ENCODE measurements at places on chromosomes 11 and 22.

DNA sequence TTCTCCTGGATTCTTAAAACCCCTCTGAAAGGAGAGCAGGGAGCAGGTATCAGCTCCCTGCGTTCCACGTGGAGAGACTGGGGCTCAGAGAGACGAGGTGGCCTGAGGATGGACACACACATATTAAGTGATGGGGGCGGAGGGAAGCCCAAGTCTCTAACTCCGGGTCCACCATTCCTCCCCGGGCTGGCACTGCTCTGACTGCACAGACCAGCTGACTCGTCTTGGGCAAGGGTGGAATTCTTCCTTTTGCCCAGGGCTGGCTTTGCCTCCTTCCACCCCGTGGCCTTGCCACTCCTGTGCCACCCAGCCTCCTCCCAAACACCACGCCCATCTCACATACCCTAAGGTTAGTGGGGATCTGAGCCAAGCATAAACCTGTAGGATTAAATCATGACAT, 65.0 kb downstream of the BUD13 start:
- no peak for DNase-seq

DNA sequence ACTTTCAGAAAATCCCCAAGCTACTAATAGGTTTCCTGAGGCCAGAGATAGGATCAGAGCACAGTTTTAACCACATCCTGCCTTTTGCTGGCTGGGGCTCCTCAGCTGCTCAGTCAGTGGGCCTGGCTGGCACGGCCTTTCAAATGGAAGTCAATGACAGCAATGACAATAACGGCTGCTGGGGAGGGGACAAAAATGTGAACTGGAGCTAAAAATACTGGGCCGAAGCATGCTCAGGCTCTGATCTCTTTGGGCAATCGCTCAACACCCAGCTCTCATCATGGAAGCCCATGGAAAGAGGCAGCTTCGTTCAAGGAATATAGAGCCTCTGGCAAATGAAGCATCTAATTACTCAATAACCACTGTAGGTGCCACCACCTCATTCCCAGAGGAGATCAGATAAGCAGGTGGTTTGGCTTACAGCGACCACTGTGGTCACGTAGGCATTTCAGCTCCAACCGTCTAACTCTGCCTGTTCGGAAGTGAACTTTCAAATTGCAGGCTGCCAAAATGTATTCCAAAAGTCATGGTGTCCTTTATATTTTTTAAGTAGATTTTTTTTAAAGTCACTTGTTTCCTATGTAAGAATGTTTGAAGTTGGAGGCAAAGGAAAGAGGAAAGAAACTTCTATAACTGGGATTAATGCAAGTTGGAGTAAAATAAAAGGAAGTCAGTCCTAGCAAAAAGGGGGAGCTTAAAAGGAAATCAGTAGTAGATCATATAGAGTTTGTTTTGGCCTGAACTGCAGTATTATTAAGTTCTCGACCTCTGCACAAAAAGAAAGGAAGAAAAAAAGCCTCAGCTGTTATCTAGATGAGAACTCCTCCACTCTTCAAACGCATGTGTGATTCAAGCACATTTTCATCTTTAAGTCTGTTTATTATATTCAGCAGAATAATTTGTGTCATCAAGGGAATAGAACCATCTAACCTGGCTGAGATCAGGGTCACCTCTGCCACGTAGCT, 14.1 kb downstream of the WT1 start:
- DNase-seq, result no peak

DNA sequence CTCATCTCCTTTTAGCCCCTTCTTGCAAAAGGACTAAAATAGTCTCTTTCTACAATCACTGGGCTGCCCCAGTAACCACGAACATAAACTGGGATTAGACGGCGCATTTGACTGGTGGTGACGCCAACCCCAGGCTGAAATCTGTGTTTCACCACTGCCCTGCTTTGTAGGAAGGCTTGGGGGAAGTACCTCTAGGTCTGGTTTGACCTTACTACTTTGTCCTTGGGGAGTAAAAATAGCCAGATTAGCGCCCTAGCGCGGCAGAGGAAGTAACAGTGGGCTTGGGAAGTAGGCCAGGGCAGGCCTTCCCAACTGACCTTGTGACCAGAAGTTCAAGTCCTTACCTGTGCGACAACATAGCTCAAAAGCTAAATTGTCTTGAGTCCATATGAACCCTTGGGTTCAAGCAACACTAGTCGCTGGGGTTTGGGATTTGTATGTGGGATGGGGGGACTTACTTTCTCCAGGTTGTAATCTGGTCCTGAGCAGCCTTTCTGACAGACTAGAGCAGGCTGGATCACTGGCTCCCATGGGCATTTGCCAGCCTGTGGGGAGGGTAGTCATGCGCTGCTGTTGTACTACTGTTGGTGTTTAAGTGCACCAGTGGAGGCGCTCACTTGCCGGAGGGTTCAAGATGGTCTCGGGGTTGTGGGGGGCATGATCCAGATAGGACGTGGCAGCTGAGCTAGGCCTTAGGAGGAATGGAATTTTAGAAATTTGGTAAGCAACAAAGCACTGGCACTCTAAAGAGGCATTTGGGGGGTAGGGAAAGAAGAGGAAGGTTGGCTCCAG, 953 bp upstream of the PACS1 start:
- DNase-seq, result no peak

DNA sequence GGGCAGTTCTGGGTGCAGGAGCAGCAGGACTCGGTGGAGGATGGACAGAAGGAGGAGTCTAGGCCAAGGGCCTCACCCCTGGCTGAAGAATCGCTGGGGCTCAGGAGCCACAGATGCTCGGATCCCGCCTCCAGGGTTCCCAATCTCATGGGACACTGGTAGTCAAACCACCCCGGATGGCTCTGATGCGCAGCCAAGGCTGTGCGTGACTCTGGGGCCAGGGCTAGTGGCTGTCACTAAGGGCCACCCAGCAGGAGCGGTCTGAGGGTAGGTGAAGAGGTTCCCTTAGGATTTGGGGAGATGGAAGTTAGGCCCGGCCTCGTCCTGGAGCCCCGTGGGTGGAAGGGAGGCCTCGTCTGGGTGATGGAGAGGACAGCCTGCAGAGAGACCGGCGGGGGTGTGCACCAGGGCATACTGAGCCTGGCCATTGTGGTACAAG, 300.6 kb downstream of the TBC1D22A start:
- DNase-seq, result no peak

DNA sequence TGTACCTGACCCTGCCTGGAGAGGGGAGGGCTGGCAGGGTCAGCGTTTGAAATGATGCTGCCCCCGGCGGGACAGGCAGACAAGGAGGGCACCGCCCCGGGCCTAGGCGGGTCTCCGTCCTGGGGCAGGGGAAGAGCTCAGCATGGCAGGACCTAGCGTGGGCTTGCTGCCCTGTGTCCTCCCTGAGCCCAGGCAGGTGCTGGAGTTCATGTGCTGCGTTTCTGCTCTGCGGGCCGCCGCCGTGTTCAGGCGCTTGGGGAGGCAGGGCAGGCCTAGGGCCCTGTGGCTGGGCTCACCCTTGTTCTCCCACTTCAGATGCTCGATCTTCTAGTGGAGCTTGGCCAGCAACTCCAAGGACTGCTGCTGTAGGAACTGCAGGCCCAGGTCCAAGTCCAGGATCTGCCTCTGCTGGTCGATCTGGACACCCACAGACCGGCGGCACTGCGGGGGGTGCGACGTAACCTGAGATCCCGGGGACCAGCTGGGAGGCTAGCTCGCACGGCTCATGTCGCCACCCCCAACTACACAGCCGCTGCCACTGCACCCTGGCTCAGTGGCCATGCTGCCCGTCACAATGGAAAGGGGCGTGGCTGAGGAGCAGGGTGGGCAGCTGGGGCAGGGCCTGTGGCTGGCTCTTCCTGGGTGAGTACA, 84.4 kb downstream of the MED15 start:
- no peak for DNase-seq

- no peak for DNase-seq
Measured at GRCh38 chr11:125946712-125947418, 1.0 kb downstream of the VSIG10L2 start.

DNA sequence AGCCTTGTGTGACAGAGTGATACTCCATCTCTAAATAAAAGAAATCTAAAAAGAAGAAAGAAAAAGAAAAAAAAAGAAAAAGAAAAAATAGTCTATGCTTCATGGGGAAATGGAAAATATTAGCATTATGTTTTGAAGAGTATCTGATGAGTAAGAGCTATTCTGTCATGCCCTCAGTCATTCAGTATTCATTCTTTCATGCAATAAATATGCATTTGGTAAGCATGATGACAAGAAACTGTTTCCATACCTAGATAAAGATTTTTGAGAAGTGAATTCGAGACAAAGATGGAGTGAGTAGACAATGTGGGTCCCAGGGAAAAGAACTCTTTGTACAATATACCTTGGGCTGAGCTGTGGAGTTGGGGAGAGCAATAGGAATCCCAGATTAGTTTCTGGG, 6.2 kb upstream of the IFTAP start:
- no peak for DNase-seq

- peak; percentile 9 for DNase-seq
Measured at GRCh38 chr11:128235426-128235825, 351.9 kb downstream of the ETS1 start.

DNA sequence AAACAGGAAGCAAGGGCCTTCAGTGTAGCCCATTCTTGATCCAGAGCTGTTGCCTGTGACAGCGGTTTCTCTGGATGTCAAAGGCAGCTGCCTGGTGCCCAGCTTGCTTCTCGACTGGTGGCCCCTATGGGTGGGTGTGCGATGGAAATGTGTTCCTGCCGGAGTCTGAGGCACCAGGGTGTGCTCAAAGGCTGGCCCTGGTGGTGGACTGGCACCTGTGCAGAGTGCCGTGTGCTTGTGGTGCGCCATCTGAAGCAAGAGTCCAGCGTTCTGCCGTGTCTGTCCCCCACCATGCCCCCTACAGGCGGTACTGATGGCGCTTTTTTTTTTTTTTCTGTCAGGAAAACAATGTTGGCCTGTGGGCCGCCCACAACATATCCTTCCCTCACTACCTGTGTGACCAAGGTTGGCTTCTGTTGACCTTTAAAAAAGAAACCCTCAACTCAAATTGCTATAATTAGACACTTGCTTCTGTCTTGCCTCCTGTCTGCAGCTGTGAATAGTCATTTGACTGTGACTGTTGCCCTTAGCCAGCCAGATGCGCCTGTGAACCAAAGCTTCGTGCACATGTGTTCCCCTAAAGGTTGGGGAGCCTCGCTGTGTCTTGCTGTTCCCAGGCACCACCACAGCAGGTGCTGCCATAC, 4.7 kb upstream of the RANBP1 start:
- no peak for DNase-seq

GRCh38 chr11:57940044-57940756, 83.5 kb upstream of the OR9Q1 start:
- DNase-seq, result no peak

- no peak for DNase-seq
Measured at GRCh38 chr11:83864412-83865057, 578.4 kb upstream of the CCDC90B start.

DNA sequence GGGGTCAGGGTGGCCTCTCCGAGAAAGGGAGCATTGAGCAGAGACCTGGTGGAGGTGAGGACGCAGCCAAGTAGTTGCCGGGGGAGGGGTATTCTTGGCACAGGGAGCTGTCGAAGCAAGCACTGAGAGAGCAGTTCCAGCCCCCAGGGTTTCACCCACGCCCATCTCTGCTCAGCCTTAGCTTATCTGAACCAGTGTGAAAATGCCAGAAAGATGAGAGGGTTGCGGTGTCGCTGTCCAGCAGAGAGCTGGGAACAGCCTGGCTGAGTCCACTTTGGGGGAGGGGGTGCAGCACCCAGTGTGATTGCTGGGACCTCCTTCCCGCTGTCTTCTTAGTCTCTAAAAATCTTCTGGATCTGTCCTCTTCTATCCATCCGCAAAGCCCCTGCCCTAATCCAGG, 123.3 kb upstream of the TBCEL start:
- no peak for DNase-seq

- no peak for DNase-seq
Measured at GRCh38 chr11:111526501-111526900, 11.9 kb downstream of the HOATZ start.

GRCh38 chr11:65493367-65494176, 5.3 kb upstream of the MALAT1 start:
- no peak for DNase-seq

DNA sequence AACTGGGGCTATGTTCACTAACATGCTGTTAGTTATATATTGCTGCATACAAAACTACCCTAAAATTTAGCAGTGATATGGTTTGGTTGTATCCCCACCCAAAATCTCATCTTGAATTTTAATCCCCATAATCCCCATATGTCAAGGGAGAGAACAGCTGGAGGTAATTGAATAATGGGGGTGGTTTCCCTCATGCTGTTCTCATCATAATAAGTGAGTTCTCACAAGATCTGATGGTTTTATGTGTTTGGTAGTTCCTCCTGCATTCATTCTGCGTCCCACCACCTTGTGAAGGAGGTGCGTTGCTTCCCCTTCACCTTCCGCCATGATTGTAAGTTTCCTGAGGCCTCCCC, 10.0 kb upstream of the PATL1 start:
- DNase-seq, result no peak

GRCh38 chr11:45224766-45225165, 61.4 kb downstream of the SYT13 start:
- DNase-seq, result no peak

DNA sequence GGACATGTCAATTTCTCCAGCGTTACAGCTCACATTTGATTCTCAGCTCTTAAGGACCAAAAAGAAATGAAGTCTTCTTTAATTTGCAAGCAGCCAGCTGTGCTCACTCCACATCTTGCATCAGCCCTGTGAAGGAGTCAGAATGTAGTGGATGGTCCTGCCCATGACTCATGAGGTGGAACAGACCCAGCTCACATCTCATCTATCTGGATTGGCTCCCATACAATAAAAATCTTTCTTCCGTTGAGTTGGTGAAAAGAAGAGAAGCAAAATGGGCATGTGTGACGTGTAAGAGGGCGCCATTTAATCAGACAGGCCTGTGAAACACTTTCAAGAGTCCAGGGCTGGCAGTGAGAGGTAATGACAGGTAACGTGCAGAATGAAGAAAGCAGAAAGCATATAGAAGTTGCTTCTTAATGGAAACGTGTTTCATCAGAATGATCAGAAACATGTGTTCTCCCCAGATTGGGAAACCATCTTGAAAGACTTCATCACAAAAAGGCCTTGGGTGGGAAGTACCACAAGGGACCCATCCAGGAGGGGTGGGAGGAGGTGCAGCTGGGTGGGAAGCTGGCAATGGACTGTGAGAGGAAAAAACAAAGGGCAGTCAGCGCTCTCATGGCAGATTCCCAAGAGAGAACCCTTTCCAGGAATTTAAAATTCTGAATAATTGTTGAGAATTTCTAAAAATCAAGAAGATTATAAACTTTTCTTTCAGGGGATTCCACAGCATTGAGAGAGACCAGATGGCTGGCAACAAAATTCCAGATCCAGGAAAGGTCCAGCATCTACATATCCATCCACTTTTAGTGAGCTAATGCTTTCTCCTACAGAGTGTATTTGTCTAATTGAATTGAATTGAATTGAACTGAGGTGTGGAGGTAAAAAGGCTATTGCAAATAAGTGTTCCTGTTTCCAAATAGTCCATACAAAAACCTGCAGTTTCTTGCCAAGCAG, 57.0 kb downstream of the ETS1 start:
- DNase-seq, result peak; percentile 40

- DNase-seq, result no peak
Measured at GRCh38 chr22:41823797-41824196, 9.1 kb upstream of the SREBF2 start.

- peak; percentile 81 for DNase-seq
Measured at GRCh38 chr22:19880786-19881569, 26.3 kb upstream of the GNB1L start.

- no peak for DNase-seq
Measured at GRCh38 chr22:39699631-39700360, 129.2 kb downstream of the CACNA1I start.
